Right renal cortex interstitium (tissue), 3 donors: ENCODE measurements at places on chromosomes 13 and 19.

- DNase-seq: no peak
These were observed 152.1 kb downstream of the POSTN start for GRCh38 chr13:37446503-37446902.

- DNase-seq: no peak
These were observed 72.1 kb downstream of the LHFPL6 start for GRCh38 chr13:39530916-39531315.

DNA sequence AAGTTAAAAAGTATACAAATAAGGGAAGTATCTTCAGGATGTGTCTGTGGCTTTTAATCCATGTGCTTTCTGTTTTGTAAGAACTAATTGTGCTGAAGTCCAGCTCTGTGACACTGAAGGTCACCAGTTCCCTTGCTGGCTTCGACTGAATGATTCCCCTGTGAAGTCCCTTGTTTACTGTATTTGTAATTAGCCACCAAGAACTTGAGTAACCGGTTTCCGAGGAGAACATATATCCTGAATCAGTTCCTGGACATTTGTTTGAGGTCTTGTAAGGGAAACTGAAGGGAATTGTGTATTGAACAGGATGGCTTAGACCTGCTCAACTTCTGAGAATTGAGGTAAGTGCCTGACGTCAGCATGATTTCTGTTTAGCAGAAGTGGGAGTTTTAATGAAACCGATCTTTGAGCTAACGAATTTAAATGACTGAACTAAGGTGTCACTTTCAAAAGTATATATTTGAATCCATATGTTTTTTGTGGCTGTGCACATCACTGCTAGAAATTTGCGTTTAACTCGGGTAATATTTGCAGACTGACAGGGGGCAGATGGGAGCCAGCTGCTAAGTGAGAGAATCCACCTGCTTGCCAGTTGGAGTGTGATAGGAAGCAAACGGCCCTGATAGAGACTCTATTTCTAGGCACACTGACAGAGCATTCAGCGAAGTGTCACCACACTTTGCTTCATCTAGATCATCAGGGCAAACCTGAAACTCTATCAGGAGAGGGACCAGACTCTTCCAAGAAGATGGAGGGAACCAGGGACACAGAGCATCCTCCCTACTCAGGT, 530.0 kb downstream of the RFC3 start:
- peak; percentile 62 for DNase-seq

- DNase-seq: peak; percentile 70
These were observed at the start of gene TRPM4 for GRCh38 chr19:49157445-49158224. Gene TRPM4, plus strand, starts transcription at chr19:49157792. Its CDS starts 75 bp downstream, at chr19:49157867.

- DNase-seq: no peak
These were observed 48.4 kb upstream of the MEDAG start for GRCh38 chr13:30857636-30858035.

DNA sequence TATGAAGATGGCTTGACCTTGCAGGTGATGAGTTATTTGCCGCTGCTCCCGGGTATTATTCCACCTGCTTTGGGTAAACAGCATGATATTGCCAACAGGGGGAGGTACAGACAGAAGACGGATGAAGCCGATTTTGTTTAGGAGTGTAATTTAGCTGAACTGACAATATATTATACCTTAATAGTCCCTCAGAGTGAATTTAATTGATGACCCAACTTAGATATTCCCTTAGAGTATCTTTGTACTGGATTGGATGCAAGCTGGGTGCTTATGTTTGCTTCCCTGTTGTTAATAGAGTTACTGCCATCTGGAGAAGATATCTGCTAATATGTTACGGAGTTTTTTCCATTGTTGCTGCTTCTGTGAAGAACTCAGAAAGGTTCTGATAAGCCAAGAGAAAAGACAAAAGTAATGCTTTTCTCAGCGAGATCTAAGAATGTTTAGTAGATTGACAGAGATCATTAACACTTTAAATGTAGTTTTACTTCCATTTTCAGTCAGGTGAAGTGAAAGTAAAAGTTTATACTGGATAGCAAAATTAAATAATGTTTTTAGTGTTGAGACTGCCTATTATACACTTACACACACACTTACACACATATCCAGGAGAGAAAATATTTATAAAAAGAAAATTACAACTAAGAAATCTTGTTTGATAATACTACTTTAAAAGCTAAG, 2220.8 kb upstream of the PCDH20 start:
- no peak for DNase-seq

DNA sequence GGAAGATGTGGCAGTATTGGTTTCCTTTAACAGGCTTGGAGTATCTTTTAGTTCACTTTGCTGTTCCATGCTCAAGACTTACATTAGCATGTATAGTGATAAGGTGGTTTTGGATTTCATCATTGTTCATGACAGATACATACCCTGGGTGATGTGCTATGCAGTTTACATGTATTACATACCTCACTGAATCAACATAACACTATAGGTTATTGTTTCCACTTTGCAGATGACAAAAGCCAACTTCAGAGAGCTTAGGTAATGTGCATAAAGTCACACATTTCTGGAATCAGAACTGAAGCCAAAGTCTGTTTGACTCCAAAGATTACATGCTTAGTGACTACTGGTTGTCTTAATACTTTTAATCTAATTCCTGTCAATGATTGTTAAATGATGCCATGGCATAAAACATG, 7.1 kb downstream of the COMMD6 start:
- DNase-seq: no peak

- no peak for DNase-seq
These were observed 124.5 kb downstream of the ABCC4 start for GRCh38 chr13:95176611-95177259.

- DNase-seq: no peak
These were observed 38.9 kb downstream of the TMED1 start for GRCh38 chr19:10797078-10797477.

- no peak for DNase-seq
These were observed 736.9 kb downstream of the EFNB2 start for GRCh38 chr13:105798541-105798940.

- no peak for DNase-seq
These were observed 871 bp upstream of the CCER2 start for GRCh38 chr19:38912600-38913514.

DNA sequence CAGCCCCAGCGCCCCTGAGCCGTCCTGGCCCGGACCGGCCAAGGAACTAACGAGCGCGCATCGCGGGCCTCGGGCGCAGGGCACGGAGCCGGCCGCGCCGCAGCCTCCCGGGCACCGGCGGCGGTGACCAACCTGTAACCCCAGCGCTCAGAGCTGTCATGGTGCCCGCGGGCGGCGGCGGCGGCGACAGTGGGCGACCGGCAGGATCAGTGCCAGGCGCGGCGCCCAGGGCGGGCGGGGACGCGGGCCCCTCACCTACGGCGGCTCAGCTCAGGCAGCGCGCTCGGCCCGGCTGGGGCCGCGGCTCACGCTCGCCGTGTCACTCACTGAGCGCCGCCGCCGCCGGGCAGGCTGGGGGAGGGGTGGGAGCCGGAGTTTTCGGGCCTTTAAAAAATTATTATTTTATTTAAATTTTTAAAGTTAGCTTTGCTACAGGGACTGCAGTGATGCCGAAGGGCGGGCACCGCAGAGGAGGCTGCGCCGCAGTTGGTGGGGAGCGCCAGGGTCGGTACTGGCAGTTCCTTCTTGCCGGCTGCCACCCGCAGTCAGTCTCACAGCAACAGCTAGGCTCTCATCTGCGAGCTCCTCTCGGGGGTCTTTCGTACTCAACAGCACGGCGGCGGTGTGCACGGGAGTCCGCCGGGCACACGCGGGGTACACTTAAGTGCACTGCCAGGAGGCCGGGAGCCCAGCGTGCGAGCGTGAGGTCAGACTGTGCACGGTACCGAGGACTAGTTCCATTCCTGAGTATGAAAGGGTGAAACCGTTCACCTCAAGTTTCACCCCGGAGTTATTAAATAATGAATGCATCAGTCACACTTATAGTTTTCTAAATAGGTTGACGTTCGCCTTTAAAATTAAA, at the start of gene NALCN:
TSS of gene NALCN (minus strand) at position 328 of the 862 bp plus-strand sequence. CDS start 17,382 bp downstream, outside the sequence.
- no peak for DNase-seq

DNA sequence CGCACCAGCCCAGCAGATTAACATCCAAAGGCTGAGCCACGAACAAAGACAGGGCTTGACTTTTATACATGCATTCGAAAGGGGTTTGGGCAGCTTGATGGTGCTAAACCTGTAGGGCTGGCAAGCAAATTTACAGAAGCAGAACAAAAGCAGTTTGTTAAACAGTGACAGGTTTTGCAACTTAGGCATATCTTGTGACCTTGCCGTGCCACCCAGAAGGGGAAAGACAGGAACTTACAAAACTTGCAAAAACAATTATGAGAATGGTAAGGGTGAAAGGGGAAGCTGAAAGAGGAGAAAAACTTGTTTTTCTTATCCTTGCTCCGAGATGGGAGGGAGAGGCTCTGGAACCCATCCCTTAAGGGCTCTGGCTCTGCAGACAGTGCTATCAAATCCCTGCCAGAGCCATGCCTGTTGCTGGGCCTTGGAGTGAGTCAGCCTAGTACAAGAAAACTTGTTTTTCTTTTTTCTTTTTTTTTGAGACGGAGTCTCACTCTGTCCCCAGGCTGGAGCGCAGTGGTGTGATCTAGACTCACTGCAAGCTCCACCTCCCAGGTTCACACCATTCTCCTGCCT, 1325.2 kb upstream of the PRR20A start:
- DNase-seq: no peak

DNA sequence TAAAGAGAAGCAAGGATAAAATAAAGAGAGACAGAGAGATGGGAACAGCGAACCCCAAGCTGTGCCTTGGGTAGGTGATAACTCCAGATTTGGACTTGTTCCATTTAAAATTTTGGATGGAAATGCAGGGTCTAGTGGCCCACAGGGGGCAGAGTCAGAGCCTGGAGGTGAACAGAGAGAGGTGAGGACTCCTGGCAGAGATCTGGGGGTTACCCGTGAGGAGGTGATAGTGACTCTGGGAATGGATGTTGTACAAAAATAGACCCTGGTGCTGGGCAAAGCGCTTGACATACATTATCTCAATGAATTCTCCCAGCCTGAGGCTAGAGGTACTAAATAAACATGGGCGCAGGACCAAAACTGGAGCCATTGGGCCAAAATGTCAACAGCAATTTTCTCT, 14.3 kb upstream of the DHRS12 start:
- no peak for DNase-seq

- DNase-seq: no peak
These were observed 39.6 kb downstream of the INSR start for GRCh38 chr19:7254590-7254989.

- no peak for DNase-seq
These were observed 215.1 kb downstream of the PCDH17 start for GRCh38 chr13:57846600-57847173.

- no peak for DNase-seq
These were observed 1.2 kb downstream of the VASP start for GRCh38 chr19:45508417-45508860.

DNA sequence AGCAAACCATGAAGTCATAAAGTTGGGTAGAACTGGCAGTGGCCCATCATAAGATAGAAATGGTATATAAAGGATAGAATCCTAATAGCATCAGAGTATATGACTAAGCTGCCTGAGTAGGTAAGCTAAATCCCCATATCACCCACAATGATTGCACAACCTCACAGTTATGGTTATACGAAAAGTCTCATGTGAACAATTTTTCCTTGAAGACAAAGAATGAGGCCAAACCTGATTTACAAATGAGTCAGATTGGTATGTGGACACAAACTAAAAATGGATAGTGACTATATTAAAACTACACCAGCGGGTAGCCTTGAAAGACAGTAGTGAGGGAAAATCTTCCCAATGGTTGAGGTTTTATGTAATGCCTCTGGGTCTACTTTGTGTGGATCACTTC, 40.9 kb upstream of the UFM1 start:
- no peak for DNase-seq

DNA sequence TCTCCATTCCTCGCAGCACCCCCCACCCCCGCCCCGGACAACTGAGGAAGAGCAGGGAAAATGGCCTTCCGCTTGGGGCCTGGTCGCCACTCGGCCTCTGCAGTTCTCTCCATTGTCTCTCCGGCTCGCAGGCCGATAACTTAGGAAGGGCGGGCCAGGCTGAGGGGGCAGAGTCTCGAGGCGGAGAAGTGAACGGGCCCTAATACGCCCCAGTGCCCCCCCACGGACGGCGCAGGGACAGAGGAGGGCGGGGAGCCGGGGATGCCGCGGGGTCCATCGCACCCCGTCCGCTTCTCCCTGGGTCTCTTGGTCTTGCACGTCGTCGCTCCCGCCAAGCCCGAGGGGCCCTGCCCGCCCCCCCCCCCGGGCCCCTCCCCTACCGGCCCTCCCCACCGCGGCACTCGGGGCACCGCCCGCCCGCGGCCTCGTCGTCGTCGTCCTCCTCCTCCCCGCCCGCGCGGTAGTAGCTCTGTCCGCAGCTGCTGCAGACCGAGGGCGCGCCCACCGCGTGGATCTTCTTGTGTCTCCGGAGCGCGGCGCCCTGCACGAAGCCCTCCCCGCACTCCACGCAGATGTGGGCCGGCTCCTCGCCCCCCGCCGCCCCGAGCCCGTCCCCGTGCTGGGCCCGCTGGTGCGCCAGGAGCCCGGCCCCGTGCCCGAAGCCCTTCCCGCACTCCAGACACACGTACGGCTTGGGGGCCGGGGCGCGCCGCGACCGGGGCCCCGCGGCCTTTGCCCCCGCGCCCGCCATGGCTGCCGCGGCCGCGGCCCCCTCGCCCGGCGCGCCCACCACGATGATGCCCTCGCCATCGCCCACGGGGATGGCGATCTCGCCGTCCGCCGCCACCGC, 33.2 kb downstream of the ZNF787 start:
- DNase-seq: no peak

GRCh38 chr19:11025006-11025405, 64.2 kb downstream of the SMARCA4 start:
- DNase-seq: no peak

DNA sequence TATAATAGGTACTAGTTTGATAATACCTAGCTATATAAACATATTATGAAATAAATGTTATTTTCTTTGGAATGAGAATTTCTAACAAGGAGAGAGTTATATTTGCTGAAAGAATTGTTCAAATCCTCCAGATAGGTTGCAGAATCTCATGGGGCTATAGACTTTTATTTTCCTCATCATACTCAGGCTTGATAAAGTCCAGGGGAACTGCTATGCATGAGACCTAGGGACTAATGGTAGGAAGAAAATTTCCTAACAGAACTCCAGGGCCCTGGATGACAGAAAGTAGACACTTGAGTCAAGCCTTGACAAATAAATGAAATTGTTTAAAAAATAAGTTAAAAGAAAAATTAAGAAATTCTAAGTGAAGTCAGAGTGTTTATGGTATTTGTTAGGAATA, 138.5 kb upstream of the DACH1 start:
- no peak for DNase-seq

DNA sequence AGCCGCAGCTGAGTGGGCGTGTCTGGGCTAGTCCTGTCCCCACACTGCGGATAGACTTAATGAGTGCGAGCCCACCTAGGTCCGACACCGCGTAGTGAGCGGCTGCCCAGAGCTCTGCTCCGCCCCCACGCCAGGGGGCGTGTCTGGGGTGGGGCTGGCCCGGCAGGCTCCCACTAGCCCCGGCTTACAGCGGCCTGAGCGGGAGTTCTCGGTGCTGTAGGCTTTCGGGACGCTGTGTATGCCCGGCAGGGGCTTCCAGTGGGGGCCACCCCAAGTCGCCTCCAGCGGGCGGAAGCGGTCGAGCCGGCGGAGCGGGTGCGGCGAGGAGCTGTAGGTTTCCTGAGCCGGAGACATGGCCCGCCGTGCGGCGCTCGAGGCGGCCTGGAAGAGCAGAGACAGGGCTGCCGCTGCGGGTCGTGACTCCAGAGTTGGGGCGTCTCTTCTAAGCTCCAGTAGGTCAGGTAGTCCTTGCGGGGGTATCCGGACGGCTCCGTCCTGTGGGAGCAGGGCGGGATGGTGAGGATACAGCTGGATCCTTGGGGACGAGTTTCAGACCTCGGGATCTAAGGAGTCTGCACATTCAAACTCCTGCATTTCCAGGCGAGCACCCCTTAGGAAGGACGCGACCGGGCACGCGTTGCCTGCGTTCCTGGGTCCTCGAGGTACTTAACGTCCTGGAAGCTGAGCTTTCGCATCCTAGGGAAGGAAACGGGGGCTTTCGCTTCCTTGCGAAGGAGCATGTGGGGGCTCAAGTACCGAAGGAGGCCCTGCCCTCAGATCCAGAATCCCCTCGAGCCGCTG, 1.2 kb downstream of the CGB7 start:
- no peak for DNase-seq
